GOT3 (cell line): ENCODE measurements at places on chromosomes 13 and 19.

DNA sequence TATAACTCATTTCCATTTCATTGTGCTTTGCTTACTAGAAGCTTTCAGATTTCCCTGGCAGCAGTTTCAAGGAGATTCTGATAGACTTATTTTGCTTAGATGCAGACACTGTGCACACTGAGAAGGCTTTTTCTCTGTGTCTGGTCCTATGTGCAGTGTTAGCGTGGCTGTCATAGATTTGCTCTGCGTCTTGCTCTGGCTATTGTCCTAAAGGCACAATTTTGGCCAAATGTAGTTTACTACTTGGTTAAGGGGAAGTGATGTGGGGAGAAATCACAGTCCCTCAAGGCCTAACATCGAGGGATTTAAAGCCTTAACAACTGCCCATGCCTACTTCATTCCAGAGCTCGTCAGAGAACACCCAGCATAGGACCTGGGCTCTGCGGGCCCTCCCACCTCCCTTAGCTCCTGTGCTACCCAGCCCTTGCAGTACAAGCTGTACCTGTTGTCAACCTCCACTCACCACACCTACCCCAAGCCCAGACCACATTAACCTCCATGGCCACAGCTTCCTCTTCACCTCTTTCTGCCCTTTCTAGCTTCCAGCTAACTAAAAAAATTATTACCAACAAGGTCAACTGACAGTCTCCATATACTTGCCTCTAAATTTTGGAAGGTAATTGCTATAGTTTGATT is 38.9 kb upstream of the KATNAL1 start:
- DNase-seq = no peak

DNA sequence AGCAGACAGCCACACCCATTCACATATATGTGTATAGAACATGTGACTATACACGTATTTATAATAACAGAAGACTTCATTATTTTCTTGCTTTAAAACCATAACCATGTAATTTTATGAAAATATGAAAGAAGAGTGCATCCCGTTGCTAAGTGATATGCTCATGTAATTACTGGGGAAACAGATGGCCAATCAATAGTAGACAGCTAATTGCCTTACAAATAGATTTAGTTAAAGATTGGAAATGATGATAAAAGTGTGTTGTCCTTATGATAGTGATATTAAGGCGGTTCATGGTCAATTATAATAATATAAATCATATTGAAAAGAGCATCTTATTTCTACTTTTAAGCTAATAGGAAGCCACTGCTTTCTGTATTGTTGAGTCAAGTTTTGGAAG is 95.9 kb downstream of the RFC3 start:
- no peak for DNase-seq

- DNase-seq = no peak
Observed at GRCh38 chr13:22081430-22081829, 410.6 kb downstream of the FGF9 start.

- peak; percentile 60 for DNase-seq
Observed at GRCh38 chr19:13839130-13839937, 37.6 kb upstream of the NANOS3 start.

- no peak for DNase-seq
Observed at GRCh38 chr19:38619361-38620174, 580 bp downstream of the EIF3K start.

GRCh38 chr13:113413898-113414282 is 39.4 kb downstream of the ADPRHL1 start:
- DNase-seq = no peak

DNA sequence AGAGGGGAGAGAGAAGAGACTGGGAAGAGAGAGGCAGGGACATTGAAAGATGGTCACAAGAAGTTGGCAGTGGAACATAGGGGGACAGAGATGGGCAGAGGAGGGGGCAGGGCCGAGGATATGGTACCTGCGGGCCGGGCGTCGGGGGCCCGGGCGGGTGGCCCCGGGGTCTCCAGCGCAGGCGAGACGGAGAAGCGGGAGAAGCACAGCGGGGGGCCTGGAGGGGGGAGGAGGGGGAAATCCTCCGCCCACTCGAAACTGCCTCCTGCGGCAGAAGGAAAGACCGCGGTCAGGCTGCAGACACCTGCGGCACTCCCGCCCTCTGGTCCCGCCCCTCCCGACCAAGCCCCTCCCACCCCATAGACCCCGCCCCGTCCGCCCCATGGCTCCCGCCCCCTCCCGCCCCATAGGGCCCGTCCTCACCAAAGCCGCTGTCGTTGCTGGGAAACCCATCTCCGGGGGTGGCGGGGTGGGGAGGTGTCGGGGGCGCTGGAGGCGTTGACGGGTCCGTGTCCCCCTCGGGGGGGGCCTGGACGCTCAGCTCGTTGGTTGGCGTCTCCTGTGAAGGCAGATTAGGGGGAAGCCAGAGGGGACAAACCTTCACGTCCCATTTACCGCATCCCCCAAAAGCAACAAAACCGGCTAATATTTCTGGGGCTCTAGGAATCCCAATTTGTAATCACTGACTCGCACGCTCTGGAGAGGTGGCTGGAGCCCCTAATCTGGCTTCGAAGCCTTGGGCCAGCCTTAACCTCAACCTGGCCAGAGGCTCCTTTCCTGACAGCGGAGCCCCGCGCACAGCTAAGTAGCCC is 20.4 kb downstream of the LMTK3 start:
- DNase-seq = no peak

- no peak for DNase-seq
Observed at GRCh38 chr19:34096020-34096915, 76.0 kb upstream of the LSM14A start.

- DNase-seq = no peak
Observed at GRCh38 chr13:100454876-100455275, 133.7 kb downstream of the GGACT start.

DNA sequence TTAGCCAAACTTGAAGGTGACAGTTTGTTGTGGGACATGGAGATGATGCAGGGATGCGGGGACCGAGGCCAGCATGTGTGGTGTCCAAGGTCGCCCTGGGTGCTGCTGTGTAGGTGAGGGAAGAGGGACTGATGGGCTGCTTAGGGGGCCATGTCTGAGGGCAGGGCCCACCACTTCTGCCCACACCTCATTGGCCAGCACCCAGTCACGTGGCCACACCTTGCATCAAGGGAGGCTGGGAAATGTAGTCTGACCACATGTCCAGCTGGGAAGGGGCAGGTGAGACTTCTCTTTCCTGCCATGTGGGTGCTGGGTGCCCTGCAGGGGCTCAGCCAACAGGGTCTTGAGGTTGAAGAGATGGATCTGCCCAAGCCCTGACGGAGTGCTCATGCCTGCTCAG is 88.9 kb downstream of the KDM4B start:
- DNase-seq = no peak

GRCh38 chr19:32223106-32223505 is 122.3 kb upstream of the ZNF507 start:
- no peak for DNase-seq

DNA sequence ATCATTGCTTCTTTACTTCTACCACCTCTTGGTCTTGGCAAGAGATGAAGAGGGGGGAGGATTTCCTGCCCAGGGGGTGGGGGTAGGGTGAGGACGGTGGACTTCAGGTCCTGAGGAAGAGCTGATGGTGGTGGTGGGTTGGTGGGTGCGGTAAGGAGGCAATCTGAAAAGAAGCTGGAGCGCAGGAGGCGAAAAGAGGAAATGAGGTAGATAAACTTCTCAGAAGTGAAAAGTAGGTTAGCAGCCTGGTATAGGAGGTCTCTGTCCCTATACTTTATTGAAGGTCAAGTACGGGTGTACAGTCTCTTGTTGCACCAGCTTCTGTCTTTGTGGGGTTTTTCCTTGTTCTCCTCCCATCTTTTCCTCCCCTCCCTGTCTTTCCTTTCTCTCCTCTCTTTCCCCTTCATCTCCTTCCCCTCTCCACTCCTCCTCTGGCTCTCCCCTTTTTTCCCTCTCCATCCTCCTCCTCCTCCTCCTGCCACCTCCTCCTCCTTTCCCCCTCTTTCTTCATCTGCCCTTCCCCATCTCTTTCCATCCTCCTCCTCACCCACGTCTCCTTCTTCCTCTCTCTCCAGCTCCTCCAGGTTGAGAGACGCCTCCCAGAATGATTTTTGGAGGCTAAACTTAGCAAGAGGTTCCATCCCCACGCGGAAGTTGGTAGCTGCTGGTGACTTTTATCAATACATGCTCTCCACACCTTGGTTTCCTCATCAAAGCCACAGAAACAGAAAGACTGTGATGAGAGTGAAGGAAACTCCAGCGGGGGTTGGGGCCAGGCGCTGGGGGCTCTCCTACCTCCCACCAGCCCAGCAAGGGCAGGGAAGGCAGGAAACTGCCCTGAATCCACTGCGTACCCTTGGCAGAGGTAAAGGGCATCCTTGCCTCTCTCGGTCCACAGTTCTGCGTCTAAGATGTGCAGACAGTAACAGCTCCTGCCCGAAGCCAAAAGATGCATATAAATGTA is 15.3 kb downstream of the TNFSF14 start:
- DNase-seq = no peak

DNA sequence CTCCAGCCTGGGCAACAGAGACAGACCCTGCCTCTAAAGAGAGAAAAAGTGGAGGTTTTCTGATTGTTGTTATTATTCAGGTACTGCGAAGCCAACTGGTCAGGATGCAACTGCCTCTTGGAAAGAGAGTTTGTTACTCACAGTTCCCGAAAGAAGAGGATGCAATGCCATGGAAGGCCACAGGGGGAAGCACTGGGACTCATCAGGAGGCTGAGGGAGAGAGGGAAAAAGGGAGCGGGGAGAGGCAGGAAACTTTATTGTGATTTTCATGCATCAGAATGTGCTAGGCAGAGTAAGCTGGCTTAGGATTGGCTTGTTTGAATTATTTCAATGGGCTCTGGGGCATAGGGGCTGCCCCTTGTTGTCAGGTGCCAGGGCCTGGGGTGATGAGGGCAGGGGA is 27.6 kb downstream of the MYO9B start:
- DNase-seq = no peak

GRCh38 chr19:51084505-51084904 is 1.8 kb upstream of the KLK14 start:
- DNase-seq = no peak

GRCh38 chr13:50014386-50014785 is 858 bp upstream of the KCNRG start:
- DNase-seq = no peak

DNA sequence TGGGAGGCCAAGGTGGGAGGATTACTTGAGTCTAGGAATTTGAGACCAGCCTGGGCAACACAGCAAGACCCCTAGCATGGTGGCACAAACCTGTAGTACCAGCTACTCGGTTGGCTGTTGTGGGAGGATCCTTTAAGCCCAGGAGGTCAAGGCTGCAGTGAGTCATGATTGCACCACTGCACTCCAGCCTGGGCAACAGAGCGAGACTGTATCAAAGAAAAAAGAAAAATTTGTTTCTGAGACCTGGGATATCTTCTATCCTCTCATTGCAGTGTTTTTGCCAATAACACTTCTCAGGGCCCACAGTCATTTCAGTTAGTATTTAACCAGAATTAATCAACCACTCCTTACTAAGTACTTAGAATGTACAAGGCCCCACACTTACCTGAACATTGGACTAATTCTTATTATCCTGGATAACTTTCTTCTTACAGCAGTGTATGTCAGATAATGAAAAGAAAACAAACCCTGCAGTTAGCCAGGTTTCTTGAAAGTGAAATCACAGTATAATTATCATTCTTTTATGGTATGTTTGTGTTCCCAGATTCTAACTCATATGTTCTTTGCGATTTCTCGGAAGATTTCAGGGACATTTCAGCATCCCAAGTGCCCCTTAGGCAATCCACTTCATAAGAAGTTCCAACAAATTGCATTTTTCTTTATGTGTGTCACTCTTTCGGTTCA is 75.6 kb upstream of the KLF5 start:
- DNase-seq = no peak

DNA sequence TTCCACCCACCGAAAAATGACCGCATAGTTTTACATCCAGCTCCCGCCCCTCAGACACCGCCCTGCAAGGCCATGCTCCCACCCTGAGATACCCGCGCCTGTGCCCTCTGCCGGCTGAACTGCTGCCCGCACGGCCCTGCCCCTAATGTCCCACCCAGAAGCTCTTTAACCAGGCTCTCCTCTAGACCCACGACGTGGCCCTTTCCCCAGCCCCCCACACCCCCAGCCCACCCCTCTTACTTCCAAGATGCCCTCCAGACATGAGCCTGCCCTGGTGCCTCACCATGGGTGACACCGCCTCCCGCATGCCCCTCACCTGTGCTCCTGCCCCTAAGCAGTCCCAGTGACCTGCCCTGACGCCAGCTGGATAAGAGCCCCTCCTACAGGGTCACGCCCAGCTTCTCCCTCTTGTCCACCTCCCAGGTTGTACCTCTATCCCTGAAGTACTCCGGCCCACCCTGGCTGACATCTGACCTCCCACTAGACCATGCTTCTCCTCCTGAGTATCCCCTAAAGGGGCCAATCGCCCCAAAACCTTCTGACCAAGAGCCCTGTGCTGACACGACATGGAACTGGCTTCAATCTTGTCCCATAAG is 51.2 kb downstream of the COLGALT1 start:
- DNase-seq = no peak

DNA sequence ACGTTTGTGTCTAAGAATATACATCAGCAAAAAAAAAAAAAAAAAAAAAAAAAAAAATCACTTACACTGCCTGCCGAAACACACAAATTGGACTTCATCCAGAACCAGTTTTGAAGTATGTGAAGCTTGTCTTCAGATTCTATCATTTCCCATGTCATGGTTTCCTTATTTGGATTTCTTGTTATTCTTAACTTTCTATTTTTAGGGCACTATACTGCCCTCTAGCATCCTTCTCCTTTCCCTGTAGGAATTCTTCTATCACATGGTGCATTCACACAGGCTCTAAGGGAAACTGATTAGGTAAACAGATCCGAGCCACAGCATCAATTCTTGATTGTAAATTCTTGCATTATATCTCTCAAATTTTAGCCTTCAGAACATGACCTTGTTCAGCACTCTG is 1507.5 kb downstream of the OLFM4 start:
- no peak for DNase-seq

DNA sequence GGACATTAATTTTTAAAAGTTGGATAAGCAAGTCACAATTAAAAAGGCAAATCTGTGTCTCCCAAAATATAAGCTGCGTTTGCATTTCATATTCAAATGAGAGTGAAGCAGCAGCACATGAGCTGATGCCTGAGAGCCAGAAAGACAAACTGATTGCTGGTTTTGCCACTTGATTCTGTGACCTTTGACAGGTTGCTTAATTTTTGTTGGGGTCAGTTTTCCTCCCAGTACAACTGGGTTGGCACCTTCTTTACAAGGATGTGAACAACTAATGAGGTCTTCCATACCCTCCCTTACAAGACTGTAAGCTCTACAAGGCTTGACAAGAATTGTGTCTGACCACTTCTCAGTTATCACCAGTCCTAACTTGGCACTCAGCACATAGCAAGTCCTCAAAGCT is 8.1 kb upstream of the KLF12 start:
- no peak for DNase-seq
